Daoy (cell line): ENCODE measurements at places on chromosomes 12 and 14. TPM values are rescaled to one million over a fixed set of nuclear protein-coding genes. Genes with fewer than 3 reads are reported as not detected.

DNA sequence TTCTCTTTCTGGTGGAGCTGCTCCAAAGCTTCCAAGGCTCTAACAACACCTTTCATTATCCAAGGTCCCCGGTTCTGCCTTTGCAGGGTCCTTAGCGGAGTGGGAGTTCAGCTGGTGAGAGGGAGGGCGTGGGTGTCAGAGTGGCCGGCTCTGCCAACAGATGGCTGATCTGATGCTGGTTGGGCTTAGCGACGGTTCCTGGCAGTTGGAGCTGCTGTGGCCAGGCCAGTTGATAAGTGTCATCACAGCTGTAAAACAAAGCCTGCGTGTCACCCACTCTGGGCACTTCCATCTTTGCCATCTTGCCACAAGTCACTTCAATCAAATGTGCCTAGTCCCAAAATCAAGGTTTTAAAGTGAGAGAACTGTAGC, 36.3 kb downstream of the RIN3 start:
- no peak for DNase-seq

The CD69 gene
- total RNA-seq: 0.12 and 0.57 TPM in 2 replicates

- DNase-seq: no peak
Measured at GRCh38 chr14:54116198-54116885, 159.7 kb upstream of the BMP4 start.

GRCh38 chr12:28303192-28303591, 112.9 kb downstream of the CCDC91 start:
- no peak for DNase-seq

GRCh38 chr12:50992819-50993218, 33.4 kb downstream of the SLC11A2 start:
- no peak for DNase-seq

GRCh38 chr14:60695327-60695726, 28.8 kb downstream of the SIX4 start:
- no peak for DNase-seq

The RASSF8 gene
- 24.9 and 30.9 TPM in 2 replicates for total RNA-seq

The IKZF4 gene
- total RNA-seq: 0.12 and 0.40 TPM in 2 replicates

DNA sequence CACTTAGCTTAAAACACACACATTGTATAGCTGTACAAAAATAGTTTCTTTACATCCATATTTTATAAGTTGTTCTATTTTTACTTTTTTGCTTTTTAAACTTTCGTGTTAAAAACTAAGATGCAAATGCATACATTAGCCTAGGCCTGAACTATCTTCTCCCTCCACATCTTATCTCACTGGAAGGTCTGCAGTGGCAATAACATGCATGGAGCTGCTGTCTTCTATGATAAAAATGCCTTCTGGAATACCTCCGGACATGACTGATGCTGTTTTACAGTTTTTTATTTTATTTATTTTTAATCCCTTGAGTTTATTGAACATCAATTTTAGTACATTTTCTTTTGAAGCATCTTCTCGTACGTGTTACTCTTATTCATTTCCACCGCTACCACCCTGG, 112.3 kb upstream of the TSPAN8 start:
- no peak for DNase-seq

The ACRBP gene
- not detected in 2 replicates for total RNA-seq

- DNase-seq: peak; percentile 73
Measured at GRCh38 chr12:124992874-124993625, 395 bp upstream of the BRI3BP start.

DNA sequence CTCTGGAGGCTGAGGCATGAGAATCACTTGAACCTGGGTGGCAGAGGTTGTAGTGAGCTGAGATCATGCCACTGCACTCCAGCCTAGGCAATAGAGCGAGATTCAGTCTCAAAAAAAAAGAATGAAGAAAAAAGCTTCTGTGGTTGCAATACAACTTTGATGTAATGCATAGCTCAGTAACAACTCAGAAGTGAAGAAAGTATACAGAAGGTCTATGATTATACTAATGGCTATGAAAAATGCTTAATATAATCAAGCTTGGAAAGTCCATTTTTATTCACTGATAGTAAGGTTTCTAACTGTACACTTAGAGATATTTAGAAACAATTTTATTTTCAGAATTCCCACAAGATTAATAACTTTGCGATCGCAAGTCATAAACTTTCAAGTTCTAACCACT, 88.2 kb upstream of the FRMD6 start:
- no peak for DNase-seq

The GPRC5A gene
- 7.0 and 10.5 TPM in 2 replicates for total RNA-seq

The OTOGL gene
- 1.0 and 1.4 TPM in 2 replicates for total RNA-seq

DNA sequence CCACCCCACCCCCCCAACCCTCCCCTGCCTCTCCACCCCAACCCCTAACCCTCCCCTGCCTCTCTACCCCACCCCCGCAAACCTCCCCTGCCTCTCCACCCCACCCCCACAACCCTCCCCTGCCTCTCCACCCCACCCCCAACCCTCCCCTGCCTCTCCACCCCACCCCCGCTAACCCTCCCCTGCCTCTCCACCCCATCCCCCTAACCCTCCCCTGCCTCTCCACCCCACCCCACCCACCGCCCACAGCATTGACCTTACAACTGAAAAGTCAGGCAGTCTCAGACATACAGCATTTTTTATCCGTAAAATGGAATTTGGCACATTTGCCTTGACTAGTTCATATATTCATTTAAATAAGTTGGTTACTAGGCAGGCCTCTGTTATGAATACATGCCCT, 38.6 kb upstream of the ACTN1 start:
- no peak for DNase-seq

DNA sequence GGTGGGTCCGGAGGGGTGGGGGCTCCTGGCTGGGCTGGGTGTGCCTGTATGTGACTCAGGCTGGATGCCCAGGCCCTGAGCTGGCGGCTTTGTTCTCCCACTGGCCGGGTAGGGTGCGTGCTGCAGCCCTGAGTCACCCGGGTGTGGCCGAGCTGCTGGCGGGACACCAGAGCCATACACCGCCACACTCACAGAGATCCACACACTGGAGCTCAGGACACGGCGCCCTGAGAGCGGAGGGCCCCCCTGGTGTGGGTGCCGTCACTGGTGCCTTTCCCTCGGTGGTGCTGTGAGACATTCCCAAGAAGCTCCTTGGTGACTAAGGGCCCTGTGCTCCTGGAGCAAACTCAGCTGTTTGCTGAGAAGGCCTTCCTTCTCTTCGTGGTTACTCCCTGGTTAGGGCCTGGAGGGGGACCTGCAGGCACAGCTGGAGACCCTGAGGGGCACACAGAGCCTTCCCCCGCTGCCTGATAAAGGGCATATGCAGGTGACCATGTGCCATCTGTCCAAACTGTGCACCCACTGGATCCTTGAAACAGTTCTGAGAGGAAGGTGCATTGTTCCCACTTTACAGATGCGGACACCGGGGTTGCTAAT, 44.3 kb downstream of the KRT80 start:
- peak; percentile 100 for DNase-seq

DNA sequence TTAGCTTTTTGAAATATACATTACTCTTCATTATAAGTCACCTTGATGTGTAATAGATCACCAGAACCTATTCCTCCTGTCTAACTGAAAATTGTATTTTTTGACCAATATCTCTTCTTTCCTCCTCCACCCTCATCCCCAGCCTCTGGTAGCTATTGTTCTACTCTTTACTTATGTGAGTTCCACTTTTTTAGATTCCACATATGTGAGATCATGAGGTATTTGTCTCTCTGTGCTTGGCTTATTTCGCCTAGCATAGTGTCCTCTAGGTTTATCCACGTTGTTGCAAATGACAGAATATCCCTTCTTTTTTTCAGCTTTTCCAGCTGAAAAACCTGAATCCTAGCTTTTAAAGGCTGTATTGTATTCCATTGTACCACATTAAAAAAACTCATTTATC, 82.1 kb downstream of the MIPOL1 start:
- DNase-seq: no peak

The ASCL1 gene
- 0.06 TPM in 1 of 2 replicates, not detected in the other for total RNA-seq

The TAS2R8 gene
- total RNA-seq: not detected in 2 replicates

DNA sequence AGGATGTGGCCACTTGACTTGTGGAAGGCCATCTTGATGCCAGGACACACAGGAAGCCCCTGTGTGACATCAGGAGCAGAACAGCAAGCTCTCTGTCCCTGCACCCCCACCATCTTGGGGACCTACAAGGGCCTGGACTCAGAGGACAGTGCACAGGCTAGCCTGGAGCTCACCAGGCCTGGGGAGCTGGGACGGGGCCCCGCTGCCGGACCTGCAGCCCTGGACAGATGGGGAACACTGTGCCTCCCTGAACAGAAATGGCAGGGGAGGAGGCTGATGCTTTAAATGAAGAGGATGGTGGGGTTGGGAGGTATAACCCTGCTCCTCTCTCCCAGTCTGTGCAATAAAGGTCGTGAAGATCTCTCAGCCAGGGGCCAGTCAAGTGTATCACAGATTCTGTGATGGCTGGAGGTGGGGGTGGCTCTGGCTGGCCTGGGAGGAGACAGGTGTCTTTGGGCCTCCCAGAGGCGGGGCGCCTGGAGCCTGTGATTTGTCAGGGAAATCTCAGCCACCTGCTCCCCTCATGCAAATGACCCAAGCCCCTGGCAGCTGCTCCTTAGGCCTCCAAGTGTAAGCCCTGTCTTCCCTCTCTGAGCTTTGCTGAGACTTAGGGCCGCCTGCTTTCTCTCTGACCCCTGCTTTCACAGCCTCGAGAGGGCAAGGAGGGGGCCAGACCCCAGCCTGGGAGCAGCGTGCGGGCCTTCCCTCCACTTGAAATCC, 1.1 kb upstream of the GNB3 start:
- no peak for DNase-seq

GRCh38 chr14:60151715-60152114, 13.5 kb downstream of the DHRS7 start:
- peak; percentile 92 for DNase-seq

DNA sequence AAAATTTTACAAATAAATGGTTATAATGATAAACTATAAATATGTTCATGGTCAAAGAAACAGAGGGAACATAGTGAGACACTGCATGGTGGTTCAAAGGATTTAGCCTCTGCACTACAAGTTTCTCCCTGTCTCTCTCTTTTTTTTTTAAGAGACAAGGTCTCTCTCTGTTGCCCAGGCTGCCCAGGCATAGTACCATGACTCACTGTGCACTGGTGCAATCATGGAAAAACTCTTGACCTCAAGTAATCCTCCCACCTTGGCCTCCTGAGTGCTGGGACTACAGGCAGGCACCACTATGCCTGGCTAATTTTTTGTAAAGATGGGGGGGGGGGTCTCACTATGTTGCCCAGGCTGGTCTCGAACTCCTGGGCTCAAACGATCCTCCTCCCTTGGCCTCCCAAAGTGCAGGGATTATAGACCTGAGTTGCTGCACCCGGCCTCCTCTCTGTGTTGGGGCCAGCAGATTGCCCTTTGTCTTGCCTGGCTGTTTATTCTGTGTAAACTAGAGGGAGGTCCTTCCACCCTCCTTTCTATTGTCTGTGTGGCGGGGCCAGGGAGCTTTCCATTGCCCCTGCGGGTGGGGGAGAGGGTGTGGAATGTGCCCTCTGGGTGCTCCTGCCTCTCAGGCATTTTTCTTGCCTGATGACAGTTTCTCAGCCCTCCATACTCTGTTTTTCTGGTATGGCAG, 22.1 kb downstream of the MTHFD1 start:
- DNase-seq: peak; percentile 37

GRCh38 chr12:53496752-53497032, 2.6 kb downstream of the MAP3K12 start:
- DNase-seq: no peak

GRCh38 chr12:40648519-40648918, 43.7 kb upstream of the CNTN1 start:
- DNase-seq: no peak

- DNase-seq: no peak
Measured at GRCh38 chr12:4261655-4262054, 11.9 kb upstream of the CCND2 start.

DNA sequence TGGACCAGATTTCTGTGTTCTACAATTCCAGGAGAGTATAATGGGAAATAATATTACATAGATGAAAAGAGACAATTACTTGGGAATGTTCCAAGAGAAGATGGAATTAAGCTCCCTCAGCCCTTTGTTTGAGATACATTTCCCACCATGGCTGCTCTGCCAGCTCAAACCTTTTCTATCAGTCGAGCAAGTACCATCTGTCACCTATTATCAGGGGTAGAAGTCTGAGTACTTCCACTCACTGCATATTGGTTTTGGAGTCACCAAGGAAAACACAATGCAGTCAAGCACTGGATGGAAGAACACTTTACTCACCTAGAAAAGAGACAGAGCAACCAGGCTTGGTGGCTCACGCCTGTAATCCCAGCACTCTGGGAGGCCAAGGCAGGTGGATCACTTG, 270.4 kb upstream of the FAR2 start:
- DNase-seq: no peak

GRCh38 chr12:102484428-102484958, 4.1 kb upstream of the IGF1 start:
- DNase-seq: peak; percentile 42

DNA sequence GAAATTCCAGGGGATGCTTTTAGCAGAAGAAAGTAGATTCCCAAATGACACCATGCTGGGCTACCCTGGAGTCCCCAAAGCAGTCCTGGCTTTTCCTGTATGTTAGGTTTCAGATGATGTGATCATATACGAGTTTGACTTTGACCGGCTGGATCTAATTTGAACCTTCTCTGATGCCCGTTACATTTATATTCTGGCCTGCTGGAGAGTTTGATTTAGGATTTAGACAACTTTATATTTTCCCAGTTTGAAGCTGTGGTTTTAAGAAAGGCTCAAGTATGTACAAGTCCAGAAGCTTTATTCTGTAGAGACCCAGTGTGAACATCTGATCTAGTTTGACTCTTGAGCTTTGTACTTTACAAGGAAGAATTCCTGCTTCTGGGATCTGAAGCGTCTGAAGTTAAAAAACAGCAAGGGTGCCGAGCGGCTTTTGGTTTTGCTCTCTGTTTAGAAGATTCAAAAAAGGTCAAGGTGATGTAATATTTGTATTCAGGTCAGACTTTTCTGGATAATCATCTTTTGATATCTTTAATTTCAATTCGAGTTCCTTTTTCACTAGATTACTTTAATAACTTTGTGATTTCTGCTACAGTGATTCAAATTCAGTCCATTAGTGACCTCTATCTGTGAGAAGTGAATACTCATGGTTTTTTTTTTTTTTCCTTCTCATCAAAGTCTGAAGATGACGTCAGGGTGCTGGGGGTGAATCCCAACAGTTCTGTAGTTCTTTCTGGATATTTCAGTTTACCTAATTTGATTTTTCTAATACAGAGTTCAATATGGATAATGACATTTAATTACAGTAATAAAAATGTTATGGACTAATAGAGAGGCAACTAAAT, 6.3 kb downstream of the FLRT2 start:
- DNase-seq: peak; percentile 28

DNA sequence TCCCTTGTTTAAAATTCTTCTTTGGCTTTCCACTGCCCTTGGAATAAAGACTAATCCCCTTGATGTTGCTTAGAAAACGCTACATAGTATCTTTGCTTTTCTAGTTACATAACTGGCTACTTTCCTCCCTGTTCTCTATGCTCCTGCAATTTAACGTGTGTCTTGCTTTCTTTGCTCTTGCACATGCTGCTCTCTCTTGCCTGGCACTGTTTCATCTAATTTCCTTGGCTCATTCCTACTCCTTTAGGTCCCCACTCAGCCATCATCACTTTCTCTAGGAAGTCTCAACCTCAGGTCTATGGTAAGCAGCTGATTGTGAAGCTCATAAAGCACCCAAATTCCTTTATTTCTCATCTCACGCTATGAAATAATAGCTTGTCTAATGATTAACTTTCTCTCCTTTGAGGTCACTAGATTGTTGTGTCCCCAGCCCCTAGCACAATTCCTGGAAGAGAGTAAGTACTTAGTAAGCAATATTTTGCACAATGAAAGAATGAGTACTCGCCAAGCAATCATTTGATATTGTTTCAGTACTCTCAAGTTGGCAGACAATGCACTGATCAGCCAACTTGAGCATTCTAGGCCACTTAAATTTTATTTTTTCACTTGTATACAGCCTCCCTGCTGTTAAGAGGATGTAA, 3.3 kb downstream of the ALDH6A1 start:
- no peak for DNase-seq

The TAS2R43 gene
- total RNA-seq: 1.6 TPM in 1 of 2 replicates, not detected in the other

GRCh38 chr12:68222326-68222725, 3.3 kb downstream of the IL26 start:
- DNase-seq: no peak

The P2RX7 gene
- total RNA-seq: 0.57 and 1.3 TPM in 2 replicates
